ENCODE measurements at places on chromosomes 4 and X.

DNA sequence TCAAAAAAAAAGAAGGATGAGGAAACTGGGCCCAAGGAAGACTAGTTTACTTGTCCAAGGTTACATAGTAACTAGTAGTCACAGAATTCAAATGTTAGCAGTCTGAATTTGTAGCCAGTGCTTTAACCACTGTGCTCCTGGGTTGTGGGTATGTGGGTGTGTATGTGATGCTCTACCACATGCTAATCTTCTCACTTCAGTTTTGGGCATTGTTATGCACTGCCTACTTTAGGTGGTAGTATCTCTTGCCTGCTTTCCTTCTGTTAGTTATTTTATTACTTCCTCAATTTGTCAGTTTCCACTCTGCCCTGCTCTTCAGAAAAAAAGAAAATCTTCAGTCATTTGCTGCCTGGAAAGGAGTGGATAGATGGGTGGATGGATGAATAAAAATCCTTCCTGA lies 219.2 kb downstream of the RPA4 start:
- no peak for DNase-seq

GRCh38 chr4:147599769-147600168 lies 17.4 kb upstream of the TMEM184C start:
- no peak for DNase-seq

GRCh38 chr4:88144048-88144447 lies 14.4 kb downstream of the ABCG2 start:
- no peak for DNase-seq

DNA sequence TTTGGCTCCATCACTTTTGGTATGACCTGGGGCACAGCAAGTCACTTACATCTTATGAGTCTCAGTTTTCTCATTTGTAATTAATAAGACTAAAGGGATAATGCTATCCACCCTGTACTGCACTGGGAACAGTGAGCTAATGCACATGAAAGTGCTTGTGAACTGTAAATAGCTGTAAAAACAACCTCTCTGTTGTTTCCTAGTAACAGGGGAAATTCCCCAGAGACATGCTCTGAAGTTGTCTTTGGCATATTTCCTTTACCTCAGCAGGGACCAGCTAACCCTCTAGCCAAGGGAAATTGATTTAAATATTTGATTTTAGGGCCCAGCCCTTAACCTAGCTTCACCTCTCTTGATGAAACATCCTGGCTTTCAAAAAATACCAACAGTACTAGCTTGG lies 6.1 kb upstream of the CYSLTR1 start:
- no peak for DNase-seq

GRCh38 chr4:38099020-38099600 lies 138.9 kb downstream of the PTTG2 start:
- no peak for DNase-seq

- DNase-seq = no peak
Observed at GRCh38 chr4:66564901-66565651, 894.8 kb upstream of the EPHA5 start.

All from SIG-M5 (cell line).